A172 (cell line): ENCODE measurements at places on chromosomes 3 and 15.

- DNase-seq = no peak
These were observed 8.1 kb upstream of the APOD start for GRCh38 chr3:195591852-195592251.

GRCh38 chr3:16534640-16535262 is 21.3 kb upstream of the RFTN1 start:
- DNase-seq = no peak

DNA sequence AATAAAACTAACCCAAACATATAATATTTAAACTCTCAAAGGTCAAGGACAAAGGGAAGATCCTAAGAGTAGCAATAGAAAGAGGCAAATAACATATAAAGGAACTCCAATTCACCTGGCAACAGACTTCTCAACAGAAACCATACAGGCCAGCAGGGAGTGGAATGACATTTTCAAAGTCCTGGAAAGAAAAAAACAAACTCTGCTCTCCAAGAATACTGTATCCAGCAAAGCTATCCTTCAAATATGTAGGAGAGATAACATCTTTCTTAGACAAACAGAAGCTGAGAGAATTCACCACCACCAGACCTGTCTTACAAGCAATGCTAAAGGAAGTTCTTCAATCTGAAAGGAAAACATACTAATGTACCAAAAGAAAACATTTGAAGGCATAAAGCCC is 51.5 kb upstream of the TMEM158 start:
- no peak for DNase-seq

GRCh38 chr3:30407651-30408050 is 198.8 kb upstream of the TGFBR2 start:
- no peak for DNase-seq

- DNase-seq = no peak
These were observed 120.1 kb downstream of the CHSY1 start for GRCh38 chr15:101131489-101132389.

DNA sequence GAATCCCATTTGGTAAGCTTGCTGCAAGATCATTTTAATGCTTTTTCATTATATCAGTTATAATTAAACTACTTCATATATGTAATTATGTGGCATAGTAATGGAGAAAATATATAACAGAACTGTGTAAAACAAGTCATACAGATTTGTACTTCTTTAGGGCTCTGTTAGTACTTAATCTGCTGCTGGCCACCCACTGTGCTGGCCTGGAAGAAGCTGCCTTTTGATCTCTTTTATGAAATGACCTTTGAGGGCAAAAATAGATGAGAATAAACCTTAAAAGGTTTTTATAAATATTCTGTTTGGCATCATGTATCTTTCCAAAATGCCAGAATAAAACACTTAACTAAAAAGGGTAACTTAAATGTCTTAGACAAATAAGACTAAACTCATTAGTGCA is 262.9 kb downstream of the ZIC1 start:
- no peak for DNase-seq

- DNase-seq = no peak
These were observed 137.3 kb upstream of the BHLHE40 start for GRCh38 chr3:4841776-4842440.

GRCh38 chr3:152155246-152156020 is 113.3 kb upstream of the MBNL1 start:
- DNase-seq = no peak

DNA sequence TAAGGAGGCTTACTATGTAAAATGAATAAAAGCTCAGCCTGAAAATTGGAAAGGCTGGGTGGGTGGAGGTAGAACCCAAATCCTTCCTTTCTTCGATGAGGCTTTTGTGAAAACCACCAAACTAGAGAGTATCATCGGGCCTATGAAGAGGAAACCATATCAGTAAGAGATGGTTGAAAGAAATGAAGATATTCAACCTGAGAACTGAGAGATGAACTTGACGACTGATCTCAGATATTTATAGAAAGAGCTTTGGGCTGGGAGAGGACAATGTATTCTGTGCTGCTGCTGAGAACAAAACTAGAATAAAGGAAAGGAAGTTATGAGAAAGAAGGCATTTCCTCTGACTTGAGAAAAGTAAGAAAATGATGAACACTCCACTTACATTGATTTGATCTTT is 236.6 kb downstream of the KCNH8 start:
- no peak for DNase-seq

DNA sequence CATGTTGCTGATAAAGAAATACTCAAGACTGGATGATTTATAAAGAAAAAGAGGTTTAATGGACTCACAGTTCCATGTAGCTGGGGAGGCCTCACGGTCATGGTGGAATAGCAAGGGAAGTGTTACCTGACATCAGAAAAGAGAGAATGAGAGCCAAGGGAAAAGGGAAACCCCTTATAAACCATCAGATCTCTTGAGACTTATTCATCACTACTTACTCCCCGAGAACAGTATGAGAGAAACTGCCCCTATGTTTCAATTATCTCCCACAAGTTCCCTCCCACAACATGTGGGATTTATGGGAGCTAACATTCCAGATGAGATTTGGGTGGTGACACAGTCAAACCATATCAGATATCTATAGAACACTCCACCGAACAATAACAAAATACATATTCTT is 904.6 kb downstream of the PDCD6IP start:
- no peak for DNase-seq

DNA sequence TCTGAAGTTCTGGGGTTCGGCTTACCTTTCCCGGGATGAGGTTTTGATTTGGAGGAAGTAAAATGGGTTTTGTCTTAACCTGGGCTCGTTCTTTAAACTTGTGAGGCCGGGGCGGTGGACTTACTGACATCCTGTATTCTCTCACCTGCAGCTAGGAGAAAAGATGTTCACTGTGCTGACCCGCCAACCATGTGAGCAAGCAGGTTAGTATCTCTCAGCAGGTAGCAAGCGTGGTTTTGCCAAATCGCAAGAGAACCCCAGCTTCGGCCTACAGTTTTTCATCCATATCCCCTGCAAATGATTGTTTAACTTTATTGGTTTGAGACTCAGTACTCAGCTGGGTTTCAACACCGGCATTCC is 891 bp downstream of the ENTPD3 start:
- DNase-seq = no peak

- no peak for DNase-seq
These were observed 68.4 kb downstream of the PPCDC start for GRCh38 chr15:75091814-75092213.
